ENCODE measurements at places on chromosomes 4 and X.

DNA sequence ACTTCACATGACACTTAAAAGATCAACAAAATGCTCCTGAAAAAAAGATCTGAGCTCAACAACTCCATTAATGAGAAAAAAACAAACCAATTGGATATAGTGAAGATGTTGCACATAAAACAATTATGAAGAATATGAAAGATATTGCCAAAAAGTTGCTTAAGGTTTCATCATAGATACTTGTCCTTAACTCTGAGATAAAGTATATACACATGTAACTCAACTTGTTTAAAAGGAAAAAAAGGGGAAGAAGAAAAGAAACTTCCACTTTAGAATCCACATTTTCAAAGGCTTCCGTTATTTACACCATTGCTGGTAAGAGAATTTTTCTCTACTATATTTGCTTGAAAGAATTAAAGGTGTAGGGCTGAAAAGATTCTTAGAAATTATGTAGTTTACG, 2.7 kb downstream of the AFAP1 start:
- DNase-seq = no peak

GRCh38 chr4:40719008-40719623, 30.6 kb upstream of the NSUN7 start:
- DNase-seq = no peak

GRCh38 chrX:154123241-154124219, 20.5 kb upstream of the OPN1LW start:
- DNase-seq = no peak

DNA sequence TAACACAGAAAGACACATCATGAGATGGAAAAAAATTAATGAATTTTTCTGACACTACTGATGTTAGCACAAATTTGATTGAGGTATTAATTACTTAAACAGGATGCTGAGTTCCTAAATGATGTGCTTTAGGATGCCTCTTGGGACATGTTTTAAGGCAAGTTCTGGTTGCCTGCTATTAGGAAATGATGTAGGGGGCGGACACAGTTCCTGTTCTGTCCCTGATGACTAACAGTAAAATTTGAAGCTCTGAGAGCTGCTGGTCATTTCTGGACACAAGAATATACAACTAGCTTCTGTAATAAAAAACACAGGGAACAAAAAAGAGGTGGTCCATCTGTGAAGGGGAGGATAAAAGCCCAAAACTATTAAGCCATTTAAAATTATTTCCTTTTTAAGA, 163.2 kb upstream of the ETNPPL start:
- DNase-seq = no peak

- no peak for DNase-seq
These were observed 286.8 kb upstream of the UGT8 start for GRCh38 chr4:114311787-114312186.

GRCh38 chr4:675036-675882, 917 bp downstream of the MYL5 start:
- no peak for DNase-seq

- no peak for DNase-seq
These were observed 67.5 kb upstream of the DDX60 start for GRCh38 chr4:168386002-168386401.

DNA sequence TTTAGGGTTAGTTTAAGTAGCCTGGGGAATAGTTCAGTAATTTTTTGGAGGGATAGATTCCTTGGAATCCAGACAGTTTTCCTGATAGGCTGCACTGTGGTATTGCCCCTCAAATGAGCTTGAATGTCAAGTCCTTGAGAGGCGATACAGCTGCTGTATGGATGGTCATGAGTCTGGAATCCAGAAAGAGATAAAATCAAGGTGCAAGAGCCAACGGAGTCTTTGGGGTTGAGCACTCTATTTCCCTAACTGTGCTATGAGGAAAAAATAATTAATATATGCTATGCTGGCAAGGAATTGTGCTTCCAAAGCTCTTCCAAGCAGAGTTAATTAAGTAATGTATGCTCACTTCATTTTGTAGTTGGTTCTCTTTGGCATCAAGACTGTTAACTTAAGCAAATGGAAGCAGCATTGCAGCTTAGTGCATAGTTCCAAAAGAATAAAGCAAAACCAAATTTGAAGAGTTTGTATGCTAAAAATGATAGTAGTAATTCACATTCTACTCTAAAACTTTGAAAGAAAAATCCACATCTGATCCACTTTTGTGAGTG, 48.8 kb downstream of the LIMCH1 start:
- no peak for DNase-seq

DNA sequence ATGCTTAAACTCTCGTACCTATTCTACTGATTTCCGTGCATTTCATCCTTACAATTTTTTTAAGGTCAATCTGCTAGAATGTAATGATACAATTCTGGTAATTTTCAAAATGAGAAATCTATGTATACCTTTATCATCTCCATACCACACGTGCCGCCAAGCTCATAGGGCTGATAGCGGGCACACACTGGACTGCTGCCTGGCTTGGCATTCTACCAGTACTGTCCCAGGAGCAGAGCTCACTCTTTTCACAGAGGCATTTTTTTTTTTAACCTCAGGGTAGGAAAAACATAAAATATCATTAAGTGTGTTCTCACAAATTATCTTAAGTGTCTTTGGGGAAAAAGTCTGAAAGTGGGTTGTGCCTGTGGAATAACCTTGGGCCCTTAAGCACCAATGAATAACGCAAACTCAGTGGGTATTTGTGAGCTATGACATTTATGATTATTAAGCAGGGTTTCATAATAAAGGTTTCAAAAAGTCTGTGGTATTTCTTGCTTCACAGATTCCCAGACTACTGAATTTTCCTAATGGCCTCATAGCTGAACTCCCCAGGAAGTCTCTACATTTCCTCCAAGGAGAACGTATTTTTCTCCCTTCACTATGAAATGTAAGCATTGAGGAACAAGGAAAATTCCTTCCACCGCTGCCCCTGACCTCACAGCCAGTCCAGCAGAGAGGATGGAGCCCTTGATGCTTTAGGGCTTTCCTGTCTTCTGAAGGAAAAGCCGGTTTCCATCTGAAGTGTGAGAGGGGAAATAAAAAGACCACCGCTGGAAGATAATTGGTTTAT, 125.2 kb downstream of the ELOVL6 start:
- no peak for DNase-seq

DNA sequence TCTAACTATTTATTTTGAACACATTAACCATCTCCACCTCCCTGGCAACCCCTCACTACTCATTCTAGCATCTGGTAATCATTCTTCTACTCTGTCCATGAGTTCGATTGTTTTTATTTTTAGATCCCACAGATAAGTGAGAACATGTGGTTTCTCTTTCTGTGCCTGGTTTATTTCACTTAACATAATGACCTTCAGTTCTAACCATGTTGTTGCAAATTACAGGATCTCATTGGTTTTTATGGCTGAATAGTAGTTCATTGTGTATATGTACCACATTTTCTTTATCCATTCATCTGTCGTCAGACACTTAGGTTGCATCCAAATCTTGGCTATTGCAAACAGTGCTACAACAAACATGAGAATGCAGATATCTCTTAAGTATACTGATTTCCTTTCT, 33.4 kb upstream of the FAM47B start:
- DNase-seq = no peak

- DNase-seq = no peak
These were observed 5.9 kb downstream of the ZAR1 start for GRCh38 chr4:48495941-48496340.

- no peak for DNase-seq
These were observed 209.3 kb downstream of the SOWAHB start for GRCh38 chr4:76688619-76689144.

DNA sequence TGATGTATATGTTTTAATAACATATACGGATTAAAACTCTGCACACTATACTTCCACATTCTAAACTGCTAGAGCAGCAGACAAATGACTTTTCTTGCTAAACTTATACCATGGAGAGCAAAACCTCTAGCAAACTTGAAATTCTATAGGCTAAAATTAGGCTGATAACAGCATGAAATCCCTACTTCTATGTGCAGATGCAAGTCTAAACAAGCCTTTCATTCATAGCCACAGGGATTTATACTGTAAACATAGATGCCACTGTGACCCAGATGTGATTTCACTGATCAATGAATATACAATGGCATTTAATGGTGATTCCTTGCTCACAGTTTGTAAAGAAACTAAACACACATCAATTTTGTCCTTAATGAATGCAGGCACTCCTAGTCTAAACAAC, 151.0 kb downstream of the ANTXR2 start:
- DNase-seq = no peak

DNA sequence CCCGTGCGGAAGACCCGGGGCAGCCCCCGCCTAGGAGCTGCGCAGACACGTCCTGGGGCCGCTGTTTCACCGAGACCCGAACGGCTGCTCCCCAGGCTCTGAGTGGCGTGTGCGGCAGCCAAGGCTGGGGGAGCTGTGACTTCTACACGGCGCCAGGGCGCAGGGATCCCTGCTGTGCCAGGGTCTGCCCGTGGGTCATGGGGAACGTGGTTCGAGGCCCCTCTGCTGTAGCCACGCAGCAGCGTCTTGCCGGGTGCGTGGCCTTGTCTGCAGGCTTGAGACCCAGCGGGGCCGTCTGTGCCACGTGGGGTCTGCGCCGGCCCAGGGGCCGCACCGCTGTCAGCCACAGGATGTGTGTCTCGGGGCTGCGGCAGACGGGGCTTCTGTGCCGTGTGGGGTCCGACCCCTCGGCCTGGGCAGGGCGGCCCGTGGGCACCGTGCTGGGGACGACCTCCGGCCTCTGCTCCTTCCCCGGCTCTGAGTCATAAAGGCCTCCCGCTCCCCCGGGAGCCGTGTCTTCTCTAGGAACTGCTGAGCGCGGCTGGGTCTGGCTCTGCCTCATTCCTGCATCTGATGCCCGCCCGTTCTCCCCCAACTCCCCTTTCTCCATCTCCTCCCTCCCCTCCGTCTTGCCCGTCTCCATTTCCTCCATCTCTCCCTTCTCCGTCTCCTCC, 12.7 kb upstream of the GTPBP6 start:
- no peak for DNase-seq

GRCh38 chr4:184801781-184802696, 23.7 kb downstream of the ACSL1 start:
- DNase-seq = no peak

DNA sequence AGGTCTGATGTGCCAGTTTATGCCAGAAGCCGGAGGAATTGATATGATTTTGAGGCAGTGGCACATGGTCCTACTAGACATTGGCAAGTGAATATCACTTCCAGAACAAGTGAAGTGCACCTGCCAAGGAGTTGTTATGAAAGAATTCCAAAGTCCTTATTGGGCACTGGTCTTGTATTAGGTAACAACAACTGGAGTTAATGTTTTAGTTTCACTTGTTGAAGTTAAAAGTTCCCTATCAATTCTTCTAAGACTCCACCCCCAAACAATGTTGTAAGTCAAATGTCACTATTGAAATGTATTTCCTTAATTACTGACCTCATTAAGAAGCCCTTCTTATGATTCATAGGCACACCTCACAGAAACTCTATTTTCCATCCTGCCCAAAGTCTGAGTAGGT, 3.1 kb downstream of the TET2 start:
- no peak for DNase-seq

DNA sequence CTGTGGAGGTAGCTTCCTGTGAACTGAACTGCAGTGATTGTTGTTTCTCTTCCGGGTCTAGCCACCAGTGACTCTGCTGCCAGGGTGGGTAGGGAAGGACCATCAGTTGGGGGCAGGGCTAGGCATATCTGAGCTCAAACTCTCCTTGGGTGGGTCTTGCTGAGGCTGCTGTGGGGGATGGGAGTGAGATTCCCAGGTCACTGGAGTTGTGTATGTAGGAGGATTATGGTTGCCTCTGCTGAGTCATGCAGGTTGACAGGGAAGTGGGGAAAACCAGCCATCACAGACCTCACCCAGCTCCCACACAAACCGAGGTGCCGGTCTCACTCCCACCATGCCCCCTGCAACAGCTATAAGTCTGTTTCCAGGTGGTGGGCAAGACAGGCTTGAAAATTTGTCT, 1937.8 kb downstream of the PCDH7 start:
- DNase-seq = no peak

DNA sequence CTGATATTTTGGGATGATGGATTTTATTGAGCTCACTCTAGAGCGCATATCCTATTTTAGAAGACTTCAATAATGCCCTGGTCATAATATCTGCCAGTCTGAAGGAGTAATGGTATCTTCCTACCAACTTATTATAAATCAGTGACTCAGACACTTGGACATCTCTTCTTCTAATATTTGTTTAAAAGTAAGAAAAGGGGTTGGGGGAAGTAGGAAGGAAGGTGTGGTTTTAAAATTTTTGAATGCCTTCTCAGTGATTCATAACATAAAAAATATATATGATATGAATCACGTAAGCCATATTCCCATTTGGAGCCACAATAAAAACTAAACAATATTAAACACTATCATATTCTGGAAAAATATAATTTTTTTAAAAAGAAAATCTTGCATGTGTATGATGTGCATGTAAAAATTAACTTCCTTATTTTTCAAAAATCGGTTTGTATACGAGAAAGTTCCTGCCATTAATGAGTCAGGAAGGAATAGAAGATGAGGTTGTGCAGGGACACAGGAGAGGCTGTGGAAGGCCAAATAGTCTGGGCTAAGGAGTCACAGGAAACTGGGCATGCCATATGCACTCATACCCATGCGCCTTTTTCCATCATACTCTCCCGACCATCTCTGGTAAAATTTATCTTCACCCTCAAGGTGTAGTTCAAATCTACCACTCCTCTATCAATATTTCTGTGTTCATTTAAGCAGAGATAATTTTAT, 286.5 kb downstream of the EPHA5 start:
- DNase-seq = no peak

DNA sequence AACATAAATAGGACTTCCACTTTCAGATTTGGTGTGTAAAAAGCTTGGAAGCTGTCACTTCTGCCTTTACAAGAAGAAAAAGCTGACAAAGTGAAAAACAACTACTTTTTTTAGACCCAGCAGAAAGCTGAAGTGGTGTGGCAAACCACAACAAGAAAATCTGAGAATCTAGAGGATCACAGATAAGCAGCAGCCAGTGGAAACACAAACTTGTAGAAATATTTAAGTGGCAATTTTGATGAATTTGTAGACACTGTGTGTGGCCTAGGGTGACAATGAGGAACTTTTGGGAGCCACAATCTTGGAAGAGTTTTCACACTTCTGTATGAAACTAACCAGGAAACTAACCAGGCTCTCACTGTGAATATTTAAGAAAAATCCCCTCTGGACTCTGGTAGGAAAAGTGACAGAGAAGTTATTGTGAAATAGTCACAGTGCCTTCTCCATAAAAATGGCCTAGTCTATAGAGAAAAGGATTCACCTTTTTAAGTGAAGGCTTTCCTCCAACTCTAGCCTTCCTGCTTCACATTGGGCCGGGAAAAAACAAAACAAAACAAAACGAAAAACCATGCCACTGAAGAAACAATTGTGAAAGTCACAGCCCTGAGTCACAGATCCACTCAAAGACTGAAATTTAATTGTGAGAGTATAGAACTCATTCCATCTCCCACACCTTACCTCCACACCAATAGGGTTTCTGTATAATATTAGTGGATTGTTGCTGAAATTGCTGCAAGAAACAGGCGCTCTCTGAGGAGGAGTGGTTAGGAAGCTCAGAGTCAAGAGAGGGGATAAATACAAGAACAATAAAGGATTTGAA, 26.7 kb upstream of the GUCY1A1 start:
- no peak for DNase-seq

DNA sequence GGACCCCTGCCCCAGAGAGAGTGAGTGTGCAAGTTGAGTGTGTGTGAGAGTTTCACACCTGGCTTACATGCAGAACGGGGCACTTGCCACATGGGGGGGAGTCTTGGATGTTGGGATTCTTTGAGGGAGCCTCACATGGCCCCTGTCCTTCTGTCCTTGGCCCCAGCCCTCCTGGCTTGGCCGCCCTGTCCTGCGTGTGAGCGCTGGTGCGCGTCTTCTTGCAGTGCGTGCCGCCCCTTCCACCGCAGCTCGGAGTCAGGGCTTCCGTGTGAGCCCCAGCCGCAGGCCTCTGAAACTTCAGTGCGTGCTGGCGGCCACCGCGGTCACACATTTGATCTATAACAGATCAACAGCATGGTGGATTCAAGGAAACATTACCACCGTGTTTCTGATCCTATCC, 30.1 kb upstream of the HGFAC start:
- no peak for DNase-seq
